ENCODE measurements at places on chromosomes 7 and 10. TPM values are rescaled to one million over a fixed set of nuclear protein-coding genes. Genes with fewer than 3 reads are reported as not detected.

DNA sequence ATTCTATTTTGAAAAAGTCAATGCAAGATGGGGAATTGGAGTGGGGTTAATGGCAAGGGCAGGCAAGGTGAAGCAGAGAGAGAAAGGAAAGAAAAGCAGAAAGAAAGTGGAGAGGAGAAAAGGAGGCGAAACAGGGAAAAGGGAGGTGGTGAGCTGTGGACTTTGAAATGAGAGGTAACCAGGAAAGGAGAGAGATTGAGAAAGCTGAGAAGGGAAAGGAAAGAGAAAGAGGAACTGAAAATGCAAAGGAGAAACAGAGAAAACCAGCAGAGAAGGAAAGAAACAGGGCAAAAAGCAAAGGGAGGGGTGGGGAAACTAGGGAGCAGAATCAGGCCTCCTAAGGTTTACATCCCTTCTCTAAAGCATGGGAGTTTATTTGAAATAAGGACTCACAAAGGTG is 72.5 kb upstream of the TPK1 start:
- no peak for DNase-seq

DNA sequence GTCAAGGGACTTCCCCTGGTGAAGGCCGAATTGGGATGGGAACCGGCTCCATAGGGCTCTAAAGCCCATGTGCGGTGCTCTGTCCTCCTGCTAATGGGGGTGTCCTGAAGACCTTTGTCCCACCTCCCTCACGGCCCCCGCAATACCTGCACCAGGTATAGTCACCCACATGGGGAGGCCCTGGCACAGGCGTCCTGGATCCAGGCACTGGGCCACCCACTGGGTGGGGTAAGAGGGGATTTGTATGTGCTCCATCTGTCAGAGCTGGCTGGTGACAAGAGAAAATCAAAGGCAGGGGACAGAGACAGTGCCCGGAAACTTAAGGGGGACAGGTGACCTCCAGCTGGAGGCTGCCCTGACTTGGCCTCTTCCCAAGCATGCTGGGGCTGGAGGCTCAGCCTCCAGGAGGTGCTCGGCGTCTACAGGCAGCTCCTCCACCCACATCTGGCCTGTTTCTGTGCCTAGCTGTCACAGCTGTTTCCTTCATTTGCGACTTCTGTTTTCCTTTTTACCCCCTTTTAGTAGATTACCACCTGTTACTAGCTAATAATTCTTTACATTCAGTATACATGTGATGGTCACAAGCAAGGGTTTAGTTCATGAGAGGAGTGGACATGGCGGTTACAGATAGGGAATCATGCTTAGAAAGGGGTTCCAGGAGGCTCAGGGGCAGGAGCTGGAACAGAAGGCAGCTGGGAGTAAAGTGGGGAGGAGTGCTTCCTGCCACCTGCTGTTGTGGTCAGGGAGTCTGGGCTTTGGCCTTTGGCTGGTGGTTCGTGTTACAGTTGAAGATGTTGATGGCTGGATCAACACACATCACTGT is 2.3 kb upstream of the CUZD1 start:
- DNase-seq = no peak

- DNase-seq = no peak
Measured at GRCh38 chr10:84156768-84157167, 16.8 kb upstream of the GPR15LG start.

GRCh38 chr7:30178748-30179436 is 44.1 kb downstream of the MTURN start:
- DNase-seq = no peak

DNA sequence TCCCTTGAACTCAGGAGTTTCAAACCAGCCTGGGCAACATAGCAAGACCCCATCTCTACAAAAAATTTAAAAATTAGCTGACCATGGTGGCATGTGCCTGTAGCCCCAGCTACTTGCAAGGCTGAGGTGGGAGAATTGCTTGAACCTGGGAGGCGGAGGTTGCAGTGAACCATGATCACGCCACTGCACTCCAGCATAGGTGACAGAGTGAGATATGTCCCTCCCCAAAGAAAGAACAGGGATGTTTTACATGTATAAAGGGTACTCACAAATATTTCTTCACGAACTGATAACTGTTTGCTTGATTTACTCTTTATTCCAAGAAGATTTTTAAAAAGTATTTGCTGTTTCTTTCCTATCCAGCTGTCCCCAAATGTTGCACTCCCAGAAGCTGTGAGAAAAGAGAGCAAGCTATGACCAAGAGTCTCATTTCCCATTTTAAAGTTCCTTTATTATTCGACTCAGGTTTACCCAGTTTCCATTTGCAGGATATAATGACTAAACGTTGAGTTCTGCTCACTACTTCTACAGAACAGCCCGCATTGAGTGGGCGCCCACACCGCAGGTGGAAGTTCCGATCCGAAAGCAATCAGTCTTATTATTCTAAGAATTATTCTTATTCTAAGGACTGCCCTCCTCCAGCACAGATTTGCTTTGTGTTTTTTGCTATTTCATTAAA is 90.7 kb downstream of the APBB1IP start:
- no peak for DNase-seq

DNA sequence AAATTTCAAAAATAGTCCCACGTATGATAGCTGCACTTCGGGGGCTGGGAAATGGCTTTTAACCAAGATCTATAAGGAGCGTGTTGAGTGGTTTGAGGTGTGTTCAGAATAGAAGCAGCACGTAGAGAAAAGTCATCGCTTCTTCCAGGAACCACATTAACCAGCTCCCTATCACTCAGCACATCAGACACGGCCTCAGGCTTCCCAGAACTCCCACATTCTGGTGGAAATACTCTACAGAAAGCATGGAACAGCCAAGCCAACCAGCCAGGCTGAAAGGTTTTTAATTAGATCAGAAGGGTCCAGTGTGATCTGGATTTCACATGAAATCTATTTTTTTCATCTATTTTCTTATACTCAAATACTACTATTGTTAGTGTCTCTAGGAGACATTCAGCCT is 231.5 kb upstream of the NRP1 start:
- DNase-seq = no peak

GRCh38 chr10:133275684-133276092 is 980 bp downstream of the ADAM8 start:
- no peak for DNase-seq

GRCh38 chr10:60986791-60987190 is 42.8 kb upstream of the RHOBTB1 start:
- peak; percentile 59 for DNase-seq

DNA sequence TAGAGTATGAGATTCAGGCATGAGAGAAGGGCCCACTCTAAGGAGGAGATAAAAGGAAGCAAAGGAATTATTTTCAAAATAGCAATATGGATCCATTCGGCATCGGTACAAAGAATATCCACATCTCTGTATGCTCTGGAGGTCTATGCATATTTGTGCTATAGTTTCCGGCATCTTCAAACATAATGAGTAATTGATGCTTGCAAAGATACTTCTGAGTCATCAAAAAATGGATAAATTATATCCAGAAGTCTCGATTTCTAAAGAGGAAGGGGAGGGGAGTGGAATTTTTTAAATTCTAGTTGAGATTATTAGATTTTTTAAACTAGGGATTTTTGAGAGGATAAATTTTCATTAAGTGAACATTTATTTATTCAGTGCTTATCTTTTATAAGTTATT is 72.9 kb upstream of the KIAA1217 start:
- DNase-seq = no peak

DNA sequence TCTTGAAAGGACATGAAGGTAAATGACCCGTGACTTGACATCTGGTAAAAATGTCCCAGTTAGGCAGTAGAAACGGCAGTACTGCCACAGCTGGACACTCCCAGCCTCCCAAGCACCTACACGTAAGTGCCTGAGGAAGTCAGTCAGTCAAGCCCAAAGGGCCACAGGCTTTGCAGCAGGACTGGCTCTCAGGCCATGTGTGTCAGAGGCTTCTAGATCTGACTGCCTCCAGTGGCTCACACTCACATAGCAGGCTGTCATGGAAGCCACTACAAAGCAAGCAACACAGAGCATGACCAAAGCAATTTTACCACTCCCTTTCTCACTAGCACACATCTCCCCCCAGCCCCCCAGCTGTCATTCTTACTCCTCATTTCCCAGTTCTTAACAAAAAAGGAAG is 17.8 kb upstream of the CCNJ start:
- DNase-seq = no peak

DNA sequence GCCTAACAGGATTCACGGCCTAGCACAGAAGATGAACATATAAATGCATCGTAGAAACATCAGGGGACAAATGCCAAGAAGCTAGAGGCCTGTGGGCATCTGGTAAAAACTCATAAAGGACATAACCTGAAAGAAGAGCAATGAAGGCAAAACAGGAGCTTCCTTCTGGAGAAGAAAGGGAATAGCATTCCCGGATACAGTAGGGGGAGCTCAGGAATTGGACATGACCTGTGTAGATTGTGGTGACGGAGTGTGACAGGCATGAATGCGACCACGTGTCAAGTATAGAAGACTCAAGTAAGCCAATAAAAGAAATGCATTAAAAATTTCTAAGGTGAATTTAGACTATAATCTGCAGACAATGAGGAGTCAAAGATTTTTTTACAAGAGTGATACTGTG is 270.1 kb downstream of the AGMO start:
- DNase-seq = no peak

- peak; percentile 61 for DNase-seq
Measured at GRCh38 chr10:33113466-33113865, 155.4 kb upstream of the ITGB1 start.

DNA sequence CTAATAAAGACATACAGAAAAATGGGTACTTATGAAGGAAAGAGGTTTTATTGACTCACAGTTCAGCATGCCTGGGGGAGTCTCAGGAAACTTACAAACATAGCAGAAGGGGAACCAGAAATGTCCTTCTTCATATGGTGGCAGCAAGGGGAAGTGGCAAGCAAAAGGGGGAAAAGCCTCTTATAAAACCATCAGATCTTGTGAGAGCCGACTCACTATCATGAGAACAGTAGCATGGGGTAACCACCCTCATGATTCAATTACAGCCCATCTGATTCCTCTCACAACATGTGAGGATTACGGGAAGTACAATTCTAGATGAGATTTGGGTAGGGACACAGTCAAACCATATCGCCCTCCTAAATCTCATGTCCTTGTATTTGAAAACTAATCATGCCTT is 1305.4 kb upstream of the SORCS1 start:
- DNase-seq = no peak

Gene HYAL4
- 0.05 TPM for polyA plus RNA-seq

DNA sequence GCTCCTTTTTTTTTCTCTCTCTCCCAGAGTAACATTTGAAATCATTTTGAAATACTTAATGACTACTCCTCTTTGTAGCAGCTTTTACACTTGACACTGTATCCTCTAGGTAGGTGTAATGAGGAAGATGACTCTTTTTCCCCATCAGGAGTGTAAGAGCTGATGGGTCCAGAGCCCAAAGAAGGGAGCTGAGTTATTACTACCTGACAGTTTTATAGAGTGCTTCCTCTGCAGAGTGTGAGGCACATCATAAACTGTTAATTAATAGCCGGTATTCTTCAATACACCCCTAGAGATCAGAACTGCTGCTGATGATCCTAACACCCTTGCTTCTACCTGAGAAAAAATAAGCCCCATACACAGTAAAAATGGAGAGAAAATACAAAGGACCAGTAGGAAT is 279.8 kb upstream of the SEMA3A start:
- DNase-seq = no peak

Gene LIPJ
- polyA plus RNA-seq = 0.09 TPM

Gene NPY4R2
- polyA plus RNA-seq = 0.55 TPM

DNA sequence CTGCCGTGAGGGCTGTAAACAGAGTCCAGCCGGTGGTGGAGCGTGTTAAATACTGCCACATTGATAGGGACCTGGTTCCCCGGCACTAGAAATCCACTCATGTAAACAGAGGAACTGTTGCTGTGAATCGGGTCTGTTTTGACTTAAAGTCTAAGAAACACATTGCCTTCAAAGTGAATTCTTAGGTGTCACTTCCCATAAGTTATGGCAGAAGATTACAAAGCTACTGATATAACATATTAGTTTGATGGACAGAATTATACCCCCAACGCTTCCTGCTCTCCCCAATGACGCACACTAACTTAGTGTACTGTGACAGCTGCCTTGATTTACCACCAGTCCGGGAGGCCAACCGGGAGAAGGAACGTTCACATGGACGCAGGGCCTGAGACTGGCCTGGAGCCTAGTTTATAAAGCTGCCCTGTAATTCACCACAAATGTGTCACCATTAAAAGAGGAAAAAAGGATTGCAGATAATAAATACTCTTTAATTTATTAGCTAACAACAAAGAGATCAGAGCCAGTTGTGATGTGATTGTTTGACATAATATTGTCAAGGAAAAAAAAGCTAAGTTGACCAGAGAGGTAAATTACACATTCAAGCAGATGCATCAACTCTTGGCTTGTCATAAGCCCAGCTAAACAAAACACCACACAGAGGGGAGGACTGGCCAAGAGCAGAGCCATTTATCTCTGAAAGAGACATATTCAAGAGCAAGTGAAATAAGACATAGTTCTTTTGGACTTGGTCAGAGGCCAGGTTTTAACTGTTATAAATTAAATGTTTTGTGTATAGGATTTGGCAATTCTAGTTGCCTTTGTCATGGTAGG is 820.6 kb downstream of the LRMDA start:
- peak; percentile 96 for DNase-seq

Gene METTL2B
- 28.4 TPM for polyA plus RNA-seq

DNA sequence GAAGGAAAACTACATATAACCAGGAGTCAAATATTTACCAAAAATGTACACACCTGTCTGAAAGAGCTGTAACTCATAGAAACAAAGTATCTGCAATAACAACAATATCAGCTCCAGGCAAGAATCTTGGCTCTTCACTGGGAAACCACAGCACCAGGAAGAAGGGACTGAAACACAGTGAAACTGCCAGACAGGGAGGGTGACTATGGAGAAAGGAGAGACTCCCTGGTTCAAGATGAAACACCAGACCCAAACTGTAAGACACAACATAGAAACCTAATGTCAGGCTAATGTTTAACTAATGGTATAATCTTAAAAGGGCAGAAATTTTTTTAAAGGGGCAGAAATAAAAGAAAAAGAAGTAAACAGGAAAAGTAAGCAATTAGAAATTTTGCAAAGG is 11.5 kb upstream of the TAS2R39 start:
- no peak for DNase-seq

DNA sequence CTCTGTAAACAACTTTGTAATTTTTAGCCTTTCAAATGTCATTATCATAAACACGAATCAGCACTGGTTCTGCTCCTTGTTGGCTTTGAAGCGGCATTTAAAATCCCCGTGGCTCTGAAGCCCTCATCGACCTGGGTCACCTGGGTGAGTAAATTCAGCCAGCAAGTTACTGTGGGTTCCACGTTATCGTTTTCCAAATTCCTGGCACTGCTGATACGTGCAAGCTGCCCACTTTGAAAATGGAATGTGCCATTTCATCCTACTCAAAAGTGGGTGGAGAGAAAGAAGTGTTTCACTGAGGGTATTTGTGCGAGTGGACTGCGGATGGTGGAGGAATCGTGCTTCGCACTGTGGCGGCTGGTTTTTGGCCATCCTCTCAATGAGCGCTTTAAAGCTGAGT is 281.7 kb downstream of the KLF6 start:
- DNase-seq = no peak

- DNase-seq = no peak
Measured at GRCh38 chr10:3484306-3485056, 300.5 kb downstream of the KLF6 start.

Gene ANKRD2
- 0.28 TPM for polyA plus RNA-seq

- no peak for DNase-seq
Measured at GRCh38 chr7:134750083-134751062, 29.1 kb upstream of the CALD1 start.

GRCh38 chr7:151684408-151685175 is 164.9 kb upstream of the RHEB start:
- no peak for DNase-seq

Gene CALML5
- not detected for polyA plus RNA-seq

Gene CAMK2B
- 0.96 TPM for polyA plus RNA-seq

- no peak for DNase-seq
Measured at GRCh38 chr7:138472292-138473079, 12.4 kb downstream of the TRIM24 start.

GRCh38 chr10:43945094-43945730 is 296.5 kb upstream of the ZNF32 start:
- DNase-seq = no peak

Gene COBL
- 6.3 TPM for polyA plus RNA-seq
